CD4-positive, alpha-beta T cell (primary cell): ENCODE measurements at places on chromosomes 13 and 19.

DNA sequence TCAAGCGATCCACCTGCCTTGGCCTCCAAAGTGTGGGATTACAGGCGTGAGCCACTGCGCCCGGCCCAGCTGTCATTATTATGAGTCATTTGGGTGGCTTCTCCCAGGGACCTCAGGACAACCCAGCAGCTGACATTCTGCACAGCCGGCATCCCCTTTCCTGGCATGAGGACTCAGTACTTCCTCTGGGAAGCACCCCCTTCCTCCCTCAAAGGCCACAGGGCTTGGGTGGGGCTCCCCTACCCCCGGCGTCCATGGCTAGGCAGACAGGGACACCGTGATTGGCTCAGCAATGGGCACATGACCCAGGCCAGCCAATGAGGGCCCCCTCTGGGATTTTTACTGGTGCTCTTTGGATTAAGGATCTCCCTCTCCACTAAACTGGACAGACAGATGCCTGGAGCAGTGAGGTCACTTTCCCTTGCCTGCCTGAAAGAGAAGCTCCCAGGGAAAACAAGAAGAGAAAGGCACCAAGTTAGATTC lies 6.0 kb downstream of the KANK2 start:
- DNase-seq: peak; percentile 28

GRCh38 chr19:52687684-52688083 lies 47.2 kb downstream of the ZNF611 start:
- DNase-seq: no peak

- peak; percentile 16 for DNase-seq
Observed at GRCh38 chr19:4014541-4015491, 7.3 kb downstream of the PIAS4 start.

DNA sequence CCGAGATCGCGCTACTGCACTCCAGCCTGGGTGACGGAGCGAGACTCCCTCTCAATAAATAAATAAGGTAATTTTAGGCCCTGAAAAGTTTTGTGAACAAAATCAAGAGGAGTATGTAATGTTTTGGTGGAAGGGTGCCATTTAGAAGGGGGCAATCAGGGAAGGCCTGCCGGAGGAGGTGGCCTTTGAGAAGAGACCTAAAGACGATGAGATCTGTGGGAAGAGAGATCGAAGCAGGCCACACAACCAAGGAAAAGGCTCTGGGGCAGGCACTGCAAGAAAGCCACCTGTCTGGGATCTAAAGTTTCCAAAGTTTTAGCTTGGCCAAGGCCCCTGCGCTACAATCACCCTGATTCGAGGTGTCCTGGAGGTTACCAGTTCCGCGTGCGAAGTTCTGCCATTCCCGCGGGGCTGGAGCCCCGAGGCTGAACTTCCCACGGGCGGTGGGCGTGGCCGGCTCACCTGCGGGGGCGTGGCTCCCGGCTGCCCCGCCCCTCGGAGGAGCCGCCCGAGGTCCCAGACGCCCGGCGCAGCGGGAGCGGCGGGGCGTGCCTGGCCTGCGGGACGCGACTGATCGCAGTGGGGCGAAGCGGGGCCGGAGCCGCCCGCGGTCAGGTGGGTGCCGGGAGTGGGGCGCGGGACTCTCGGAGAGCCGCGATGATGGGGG lies at the start of gene KLC3:
Gene KLC3 (plus strand): TSS at position 519 of the 667 bp plus-strand sequence. CDS start 4,792 bp downstream, outside the sequence.
- DNase-seq: no peak

- no peak for DNase-seq
Observed at GRCh38 chr13:28533125-28533436, 38.2 kb upstream of the FLT1 start.

- no peak for DNase-seq
Observed at GRCh38 chr13:73341748-73342147, 282.9 kb downstream of the KLF5 start.

DNA sequence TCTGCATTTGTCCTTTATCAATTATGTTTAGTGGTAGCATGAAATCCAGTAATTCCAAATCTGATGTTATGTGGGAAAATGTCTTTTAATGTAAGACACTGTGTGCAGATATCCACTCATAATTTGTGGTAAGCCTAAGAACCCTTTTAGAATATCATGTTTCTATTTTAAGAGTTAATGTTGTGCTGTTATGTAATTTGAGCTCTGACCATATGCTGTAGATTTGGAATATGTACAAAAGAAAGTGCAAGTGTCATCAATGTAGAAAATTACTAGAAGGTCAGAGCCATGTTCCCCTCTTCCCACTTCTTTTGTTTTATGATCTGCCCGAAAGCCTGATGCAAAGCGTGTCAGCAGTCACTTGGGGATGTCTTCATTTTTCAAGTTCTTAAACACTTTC lies 44.5 kb downstream of the SCEL start:
- DNase-seq: no peak

DNA sequence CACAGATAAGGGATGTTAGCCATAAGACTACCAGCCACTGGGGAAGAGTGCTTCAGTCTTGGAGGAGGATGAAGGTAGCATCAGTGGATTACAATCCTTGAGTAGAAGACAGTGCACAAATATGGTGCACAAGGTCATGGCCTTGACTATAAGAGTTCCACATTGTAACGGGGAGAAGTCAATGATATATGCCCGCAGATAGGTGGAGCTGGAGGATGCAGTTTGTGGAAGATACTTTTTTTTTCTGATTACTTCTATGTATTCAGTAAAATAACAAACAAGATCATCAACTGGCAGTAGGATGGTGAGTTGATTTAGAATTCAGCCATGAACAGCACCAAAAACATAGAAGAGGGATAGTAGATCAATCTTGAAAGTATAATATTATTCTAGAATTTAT lies 926.8 kb upstream of the MIR17HG start:
- DNase-seq: no peak

GRCh38 chr13:112643759-112644459 lies 45.9 kb upstream of the ATP11A start:
- no peak for DNase-seq

DNA sequence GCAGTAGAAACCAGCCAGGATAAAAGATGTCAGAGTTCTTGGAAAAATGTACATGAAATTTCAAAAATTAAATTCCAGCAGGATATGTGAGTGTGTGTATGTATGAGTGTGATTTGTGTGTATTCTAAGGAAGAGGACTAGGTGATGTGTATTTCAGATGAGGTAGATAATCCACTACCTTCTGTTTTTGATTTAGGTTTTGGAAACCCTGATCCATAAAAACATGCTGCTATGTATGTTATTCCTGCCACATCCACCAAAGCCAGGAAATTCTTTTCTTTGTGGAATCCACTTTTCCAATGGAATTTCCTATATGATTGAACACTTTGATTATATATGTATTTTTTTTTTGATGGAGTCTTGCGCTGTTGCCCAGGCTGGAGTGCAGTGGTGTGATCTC lies 276.9 kb downstream of the UQCRFS1 start:
- DNase-seq: no peak

GRCh38 chr13:112902669-112903068 lies 66.3 kb upstream of the MCF2L start:
- DNase-seq: no peak

- no peak for DNase-seq
Observed at GRCh38 chr13:37640499-37640898, 41.9 kb upstream of the POSTN start.

DNA sequence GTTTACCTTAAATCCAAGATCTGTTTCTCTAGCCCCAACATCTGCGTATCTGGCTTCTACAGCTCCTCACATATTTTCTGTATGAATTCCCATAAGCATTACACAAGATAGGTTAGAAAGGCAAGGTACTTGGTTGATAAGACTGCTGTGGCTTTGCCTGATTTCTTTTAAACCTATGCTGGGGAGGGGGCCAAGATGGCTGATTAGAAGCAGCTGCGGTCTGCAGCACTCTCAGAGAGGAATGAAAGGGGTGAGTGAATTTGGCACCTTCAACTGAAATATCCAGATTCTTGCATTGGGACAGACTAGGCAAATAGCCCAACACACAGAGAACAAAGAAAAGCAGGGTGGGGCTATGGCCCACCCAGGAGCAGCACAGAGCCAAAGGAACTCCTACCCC lies 12.2 kb upstream of the DLEU7 start:
- DNase-seq: no peak

GRCh38 chr13:30493658-30494381 lies 28.1 kb upstream of the HMGB1 start:
- DNase-seq: no peak

GRCh38 chr13:104737713-104738112 lies 1671.5 kb upstream of the SLC10A2 start:
- no peak for DNase-seq

DNA sequence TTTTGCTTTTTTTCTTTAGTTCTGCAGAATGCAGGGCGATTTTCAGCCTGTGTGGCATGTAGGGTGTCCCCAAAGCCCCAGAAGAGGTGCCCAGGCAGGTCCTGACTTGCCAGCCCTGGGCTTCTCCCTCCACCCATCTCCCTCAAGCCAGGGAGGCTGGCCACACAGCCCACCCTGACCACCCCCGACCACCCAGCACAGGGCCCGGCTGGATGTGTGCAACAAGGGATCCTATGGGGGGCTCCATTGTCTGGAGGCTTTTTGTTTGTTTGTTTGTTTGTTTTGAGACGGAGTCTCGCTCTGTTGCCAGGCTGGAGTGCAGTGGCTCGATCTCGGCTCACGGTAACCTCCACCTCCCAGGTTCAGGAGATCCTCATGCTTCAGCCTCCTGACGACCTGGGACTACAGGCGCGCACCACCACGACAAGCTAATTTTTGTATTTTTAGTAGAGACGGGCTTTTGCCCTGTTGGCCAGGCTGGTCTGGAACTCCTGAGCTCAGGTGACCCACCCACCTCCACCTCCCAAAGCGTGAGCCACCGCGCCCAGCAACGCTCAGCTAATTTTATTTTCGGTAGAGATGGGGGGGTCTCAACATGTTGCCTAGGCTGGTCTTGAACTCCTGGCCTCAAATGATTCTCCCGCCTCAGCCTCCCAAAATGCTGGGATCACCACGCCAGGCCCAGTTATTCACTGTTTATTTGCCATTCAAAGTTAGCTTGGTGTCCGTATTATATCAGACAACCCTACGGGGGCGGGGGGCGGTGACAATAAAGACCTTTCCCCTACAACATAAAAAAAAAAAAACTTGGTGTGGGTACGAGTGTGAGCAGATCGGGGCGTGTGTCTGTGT lies 7.8 kb upstream of the MKNK2 start:
- no peak for DNase-seq

DNA sequence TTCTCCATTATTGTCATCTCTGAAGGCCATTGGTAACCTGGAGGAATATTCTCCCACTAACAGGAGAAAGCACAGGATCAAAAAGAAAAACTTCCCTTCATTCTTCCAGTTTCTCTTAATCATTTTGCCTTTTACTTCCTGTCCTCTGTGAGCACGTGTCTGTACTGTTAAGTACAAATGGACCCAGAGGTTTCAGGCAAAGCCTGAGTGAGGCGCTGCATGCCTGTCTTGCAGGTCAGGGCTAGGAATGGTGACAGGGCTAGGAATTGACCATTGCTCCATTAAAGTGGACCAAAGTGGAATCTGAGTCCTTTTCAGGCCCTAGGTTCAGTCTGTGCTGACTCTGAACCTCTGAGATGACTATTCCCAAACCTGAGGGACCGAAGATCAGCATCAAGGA lies 326.7 kb downstream of the SHISA2 start:
- no peak for DNase-seq

GRCh38 chr13:107241381-107241780 lies 673.4 kb upstream of the ARGLU1 start:
- DNase-seq: no peak

- no peak for DNase-seq
Observed at GRCh38 chr19:17942582-17943273, 9.9 kb downstream of the CCDC124 start.

DNA sequence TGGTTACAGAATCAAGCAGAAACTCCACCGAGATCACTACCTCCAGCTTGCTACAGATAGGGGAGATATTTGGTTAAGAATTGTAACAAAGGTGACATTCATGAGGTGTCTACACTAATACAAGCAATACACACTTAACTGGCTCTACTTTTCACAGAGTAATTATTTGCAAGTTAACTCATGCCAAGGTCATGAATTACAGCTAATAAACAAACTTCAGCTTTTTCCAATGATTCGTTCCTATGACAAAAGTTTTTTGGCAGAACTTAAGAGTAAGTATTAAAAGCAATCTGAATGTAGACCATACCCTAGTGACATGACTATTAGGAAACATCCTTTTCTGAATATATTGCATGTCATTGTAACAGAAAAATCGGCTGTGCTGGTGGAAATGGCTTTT lies 72.1 kb downstream of the LHFPL6 start:
- no peak for DNase-seq

DNA sequence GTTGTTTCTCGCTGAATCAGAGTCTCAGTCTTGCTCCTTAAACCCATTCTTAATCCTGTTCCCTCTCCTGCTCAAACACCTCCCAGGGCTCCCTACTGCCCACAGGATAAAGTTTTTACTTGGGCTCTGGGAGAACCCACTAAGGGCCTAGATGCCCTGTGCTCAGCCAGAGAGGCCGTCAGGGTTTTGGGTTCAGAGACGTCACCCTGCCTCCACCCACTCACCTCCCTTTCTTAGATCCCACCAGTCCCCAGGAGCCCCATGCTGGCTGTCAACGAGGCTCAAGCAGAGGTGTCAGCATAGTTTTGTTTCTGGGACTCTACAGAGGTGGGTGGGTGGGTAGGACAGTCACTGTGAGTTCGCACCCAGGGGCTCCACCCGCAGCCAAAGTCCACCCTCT lies 15.5 kb upstream of the CYP4F2 start:
- no peak for DNase-seq

GRCh38 chr13:111184458-111185401 lies 69.6 kb downstream of the ARHGEF7 start:
- peak; percentile 51 for DNase-seq

DNA sequence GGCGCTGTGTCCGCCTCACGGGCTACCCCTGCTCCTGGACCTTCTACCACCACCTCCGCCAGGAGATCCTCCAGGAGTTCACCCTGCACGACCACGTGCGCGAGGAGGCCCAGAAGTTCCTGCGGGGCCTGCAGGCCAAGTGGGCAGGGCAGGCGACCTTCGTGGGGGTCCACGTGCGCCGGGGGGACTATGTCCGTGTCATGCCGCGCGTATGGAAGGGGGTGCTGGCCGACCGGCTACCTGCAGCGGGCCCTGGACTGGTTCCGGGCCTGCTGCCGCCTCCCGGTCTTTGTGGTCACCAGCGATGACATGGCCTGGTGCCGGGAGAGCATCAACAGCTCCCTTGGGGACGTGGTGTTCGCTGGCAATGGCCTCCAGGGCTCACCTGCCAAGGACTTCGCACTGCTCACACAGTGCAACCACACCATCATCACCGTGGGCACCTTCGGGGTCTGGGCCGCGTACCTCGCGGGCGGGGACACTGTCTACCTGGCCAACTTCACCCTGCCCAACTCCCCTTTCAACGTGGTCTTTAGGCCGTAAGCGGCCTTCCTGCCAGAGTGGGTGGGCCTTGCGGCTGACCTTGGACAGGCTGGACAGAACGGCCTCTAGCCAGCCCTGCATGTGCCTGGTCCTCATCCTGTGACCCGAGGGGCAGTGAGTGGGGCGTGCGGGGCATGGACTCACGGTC lies 7.8 kb upstream of the NTN5 start:
- no peak for DNase-seq

DNA sequence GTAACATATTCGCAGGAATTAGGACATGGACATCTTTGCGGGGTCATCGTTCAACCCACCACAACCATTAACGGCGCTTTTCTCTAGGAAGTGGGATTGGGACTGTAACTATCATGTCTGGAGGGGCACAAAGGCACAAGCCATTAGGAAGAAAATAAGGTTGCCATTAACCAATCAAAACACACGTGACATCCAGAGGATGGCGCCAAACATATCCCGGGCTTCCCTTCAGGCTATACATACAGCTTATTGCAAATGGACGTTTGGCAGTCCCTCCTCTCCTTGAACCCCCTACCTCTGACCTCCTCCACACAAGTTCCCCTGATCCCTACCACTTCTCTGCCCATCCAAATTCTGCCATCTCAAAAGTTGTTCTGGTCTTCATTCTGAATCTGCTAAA lies 26.6 kb upstream of the GSX1 start:
- no peak for DNase-seq

GRCh38 chr19:13033244-13033643 lies 38.0 kb downstream of the NFIX start:
- no peak for DNase-seq
